Hypothalamus (tissue), 51 donors: ENCODE measurements at places on chromosomes 2 and 18.

DNA sequence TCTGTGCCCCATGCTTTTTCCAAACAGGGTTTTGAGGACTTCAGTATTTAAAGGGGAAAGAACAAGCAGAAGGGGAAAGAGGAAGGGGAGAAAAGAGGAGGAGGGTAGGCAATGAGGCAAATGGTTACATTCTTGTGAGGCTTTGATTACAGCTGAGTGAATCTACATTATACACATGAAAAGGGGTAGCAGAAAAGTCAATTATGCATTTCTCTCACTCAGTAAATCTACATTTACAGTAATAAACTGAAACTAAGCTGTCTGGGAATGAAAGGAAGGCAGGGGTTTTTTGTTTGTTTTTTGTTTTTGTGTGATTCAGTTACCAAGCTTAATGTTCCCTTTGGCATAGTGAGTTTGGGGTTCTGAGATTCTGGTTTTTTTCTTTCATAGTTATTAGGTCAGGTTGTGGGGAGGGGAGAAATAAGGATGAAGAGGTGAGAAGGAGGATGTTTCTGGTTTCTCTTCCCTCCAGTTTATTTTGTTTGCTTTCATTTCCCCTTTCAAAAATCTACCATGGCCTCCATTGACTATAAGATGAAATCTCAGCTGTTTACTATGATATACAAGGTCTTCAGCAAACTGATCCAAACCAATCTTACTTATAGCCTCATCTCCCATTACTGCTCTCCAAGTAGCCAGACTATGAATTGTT lies 18.7 kb downstream of the C18orf63 start:
- no peak for DNase-seq

DNA sequence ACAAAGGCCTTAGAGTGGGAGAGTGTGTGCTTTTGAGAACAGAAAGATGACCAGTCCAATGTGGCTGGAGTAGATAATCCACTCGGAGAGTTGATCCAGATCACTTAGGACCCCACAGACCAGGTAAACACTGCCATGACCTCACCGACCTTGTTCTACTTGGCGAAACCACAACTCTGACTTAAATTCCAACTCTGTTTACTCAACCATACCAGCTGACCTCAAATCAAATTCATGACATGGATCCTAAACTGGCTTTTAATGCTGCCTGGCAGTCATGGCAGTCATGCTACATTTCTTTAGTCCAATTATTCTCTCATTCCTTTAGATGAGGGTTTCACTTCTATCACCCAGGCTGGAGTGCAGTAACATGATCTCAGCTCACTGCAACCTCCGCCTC lies 347.1 kb upstream of the FAM98A start:
- no peak for DNase-seq

DNA sequence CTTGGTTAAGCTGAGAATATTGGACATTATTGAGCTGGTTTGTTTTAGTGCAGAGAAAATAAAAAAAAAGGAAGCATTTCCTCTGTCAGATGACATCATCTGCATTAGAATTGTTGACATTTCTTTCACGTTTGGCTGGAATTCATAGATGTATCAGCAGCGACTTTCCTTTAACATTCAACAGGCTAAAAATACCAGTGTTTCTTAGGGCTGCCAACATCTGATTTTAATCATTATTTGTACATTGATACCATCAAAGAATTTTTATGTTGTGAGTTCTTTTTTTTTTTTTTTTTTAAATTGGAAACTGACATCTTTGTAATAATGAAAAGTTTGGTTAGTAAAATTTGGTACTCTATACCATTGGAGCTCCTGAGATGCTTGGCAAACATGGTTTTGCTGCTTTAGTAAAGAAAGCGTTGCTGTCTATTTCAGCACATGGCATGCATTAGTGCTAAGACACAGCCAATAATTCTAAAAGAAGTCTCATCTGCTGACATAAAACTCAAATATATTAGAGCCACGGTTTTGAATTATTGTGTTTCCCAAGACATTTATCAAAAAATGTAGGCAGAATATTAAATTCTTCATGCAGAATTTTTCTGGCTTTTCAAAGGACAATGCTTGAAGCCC lies 33.6 kb downstream of the GTF2A1L start:
- no peak for DNase-seq

DNA sequence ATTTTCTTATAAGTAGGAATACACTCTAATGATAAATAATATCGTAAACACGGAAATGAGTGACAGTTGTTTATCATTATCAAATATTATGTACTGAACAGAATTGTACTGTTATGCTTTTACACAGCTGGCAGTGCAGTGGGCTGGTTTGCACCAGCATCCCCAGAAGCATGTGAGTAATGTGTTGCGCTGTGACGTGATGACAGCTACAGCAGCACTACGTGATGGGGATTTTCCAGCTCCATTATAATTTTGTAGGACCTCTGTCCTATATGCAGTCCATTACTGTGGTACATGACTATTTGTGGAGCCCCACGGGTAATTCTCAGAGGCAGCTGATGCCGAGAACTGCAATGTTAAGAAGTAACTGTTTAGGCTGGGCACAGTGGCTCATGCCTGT lies 77.3 kb upstream of the ATG16L1 start:
- no peak for DNase-seq

- no peak for DNase-seq
Observed at GRCh38 chr2:140600116-140600515, 1530.7 kb downstream of the LRP1B start.

DNA sequence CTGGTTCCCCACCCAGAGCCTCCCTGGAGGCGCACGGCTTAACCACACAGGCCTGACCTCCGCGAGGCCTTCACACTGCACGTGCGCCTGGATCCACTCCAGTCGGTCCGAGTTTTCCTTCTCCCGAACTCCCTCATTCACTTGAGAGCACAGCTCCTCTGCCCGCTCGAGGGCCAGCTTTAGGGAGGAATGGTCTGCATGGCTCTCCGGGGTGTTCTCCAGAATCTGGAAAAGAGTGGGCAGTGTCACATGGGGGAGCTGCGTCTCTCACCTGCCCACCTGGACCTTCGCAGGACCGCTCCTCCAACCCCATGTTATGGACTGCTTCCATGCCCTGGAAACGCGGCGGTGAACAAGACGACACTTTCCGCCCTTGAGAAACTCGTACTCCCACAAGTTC lies 35.9 kb downstream of the FAM228A start:
- DNase-seq, result no peak

DNA sequence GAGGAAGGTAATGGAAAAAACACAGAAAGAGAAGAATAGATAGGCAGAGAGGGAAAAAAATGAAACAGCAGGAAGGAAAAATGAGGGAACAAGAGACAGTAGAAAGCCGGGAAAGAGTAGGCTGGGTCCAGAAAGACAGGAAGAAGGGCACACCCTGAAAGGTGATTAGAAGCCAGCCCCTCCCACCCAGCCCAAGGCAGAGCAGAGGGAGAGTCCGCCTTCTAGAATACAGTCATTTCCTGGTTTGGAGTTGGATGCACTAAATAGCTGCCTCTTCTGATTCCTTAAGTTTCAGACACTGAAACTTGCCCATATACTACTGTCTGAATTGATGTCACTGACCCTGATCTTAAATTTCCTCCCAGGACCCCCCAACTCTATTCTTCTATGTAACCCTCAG lies 17.9 kb upstream of the DSG3 start:
- no peak for DNase-seq

DNA sequence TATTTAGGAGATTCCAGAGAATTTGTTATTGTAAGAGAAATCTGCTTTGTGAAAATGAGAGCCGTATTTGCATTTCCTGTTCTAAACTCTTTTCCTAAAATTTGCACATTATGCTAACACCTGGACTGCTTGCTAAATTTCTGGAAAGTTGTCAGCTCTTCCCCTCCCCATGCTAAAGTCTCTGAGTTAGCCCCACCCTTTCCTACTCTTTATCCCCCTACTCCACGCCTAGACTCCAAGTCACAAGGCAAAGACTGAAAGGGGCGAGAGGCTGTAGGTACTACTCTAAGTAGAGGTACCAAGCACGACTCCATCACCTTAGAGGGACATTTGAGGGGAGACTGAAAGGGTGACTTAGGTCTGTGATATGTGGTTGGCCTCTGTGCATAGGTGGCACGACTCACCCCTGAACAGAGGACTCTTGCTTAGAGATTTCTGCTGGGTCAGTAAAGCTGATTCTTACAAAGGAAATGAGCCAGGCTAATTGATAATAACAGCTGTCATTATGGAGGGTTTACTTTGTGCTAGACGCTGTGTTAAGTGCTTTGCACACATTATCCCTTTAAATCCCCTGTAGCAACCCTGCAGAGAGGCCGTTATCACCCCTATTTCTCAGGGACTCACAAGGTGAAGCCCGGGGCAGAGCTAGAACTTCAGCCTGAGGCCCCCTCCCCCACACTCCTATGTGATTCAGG lies 373.5 kb downstream of the EN1 start:
- DNase-seq, result no peak

GRCh38 chr18:38789141-38789540 lies 1223.5 kb upstream of the CELF4 start:
- no peak for DNase-seq

- DNase-seq, result no peak
Observed at GRCh38 chr18:69947361-69948133, at the start of gene CD226. Gene CD226, minus strand, starts transcription at chr18:69947873. Its CDS starts 467 bp downstream, at chr18:69947406.

- no peak for DNase-seq
Observed at GRCh38 chr2:40457366-40457765, 5.5 kb upstream of the SLC8A1 start.

DNA sequence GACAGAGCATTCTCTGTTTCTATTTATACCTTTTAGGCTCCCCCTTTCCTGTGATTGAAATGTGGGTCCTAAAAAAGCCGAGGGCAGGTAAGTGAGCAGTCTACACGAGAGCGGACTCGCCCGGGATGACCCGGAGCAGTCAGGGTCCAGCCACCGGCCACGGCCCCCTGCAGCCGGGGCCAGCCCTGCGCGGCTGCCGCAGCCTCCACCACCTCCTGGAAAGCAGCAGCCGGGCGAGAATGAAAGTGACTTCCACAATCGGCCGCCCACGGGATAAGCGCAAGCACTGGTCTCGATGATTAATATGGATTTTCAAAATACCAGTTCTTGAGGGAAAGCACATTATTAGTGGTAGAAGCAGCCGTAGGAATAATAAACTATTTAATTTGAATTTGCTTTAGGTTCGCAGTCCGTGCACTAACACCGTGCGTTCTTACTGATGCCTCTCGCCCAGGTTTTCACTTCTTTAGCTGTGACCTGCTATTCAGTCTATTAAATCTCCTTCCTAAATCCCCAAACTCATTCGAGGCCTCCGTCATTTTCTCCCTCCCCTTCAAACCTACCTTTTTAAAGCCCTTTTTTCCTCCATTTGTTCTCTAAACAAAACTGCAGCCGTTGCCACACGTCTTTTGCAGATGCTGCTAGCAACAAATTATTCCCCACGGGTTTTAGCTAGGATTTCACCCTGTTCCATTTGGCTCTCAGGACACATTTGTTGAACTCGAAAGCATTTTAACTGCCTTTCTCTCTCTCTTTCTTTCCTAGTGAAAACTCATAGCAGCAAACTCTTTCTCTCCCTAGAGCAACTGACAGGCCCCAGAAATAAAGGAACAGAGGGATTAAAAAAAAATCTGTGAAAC lies 1015.1 kb upstream of the PIK3C3 start:
- DNase-seq, result no peak

DNA sequence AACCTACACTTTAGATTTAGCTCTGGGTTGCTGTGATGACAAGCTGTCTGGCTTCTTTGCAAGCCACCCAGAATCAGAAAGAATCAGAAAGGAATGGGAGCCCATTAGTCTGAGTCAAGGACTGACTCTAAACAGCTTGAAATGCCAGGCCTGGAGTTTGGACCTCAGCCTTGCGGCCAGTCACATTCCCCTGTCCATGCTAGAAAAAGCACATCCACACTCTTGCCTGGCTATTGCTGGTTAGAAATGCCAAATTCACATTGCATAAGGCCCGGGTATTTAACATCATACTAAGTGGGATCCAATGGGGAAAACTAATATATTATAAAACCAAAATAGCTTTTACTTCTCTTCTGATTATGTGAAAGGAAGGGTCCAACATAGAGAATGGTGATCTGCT lies 756.8 kb upstream of the KLHL29 start:
- no peak for DNase-seq

GRCh38 chr2:161388146-161388779 lies 27.8 kb upstream of the TBR1 start:
- no peak for DNase-seq

- DNase-seq, result peak; percentile 61
Observed at GRCh38 chr2:188293601-188294351, 2.1 kb downstream of the GULP1 start.

DNA sequence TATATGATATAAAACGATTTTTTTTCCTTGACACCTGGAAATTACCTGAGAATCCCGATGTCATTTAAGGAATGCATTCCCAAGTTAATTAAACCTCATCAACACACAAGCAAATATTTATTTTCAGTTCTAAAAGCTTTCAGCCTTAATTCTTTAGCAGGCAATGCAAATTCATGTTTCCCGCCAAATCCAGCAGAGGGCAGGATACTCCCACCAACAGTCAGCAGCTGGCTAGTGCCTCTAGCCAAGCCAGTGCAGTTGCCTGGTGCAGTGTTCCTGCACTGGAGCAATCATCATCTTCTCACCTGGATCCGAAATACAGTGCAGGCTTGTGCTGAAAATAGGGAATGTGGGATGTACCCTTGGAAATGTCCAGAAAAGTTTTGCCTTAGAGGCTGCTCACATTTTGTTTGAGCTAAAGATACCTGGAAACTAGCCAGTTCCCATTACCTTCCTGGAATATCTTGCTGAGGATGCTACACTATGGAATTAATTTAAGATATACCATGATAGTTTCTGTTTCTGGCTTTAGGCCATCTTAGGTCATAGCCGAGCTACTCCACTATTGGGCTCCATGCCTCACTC lies 48.4 kb upstream of the CYTIP start:
- DNase-seq, result peak; percentile 54

GRCh38 chr18:74110976-74111375 lies 36.7 kb downstream of the FBXO15 start:
- no peak for DNase-seq

- no peak for DNase-seq
Observed at GRCh38 chr2:38654528-38655381, 11.2 kb upstream of the GALM start.

- no peak for DNase-seq
Observed at GRCh38 chr18:39724652-39725051, 2159.1 kb upstream of the CELF4 start.

GRCh38 chr2:72137498-72138010 lies 10.1 kb downstream of the CYP26B1 start:
- peak; percentile 65 for DNase-seq

DNA sequence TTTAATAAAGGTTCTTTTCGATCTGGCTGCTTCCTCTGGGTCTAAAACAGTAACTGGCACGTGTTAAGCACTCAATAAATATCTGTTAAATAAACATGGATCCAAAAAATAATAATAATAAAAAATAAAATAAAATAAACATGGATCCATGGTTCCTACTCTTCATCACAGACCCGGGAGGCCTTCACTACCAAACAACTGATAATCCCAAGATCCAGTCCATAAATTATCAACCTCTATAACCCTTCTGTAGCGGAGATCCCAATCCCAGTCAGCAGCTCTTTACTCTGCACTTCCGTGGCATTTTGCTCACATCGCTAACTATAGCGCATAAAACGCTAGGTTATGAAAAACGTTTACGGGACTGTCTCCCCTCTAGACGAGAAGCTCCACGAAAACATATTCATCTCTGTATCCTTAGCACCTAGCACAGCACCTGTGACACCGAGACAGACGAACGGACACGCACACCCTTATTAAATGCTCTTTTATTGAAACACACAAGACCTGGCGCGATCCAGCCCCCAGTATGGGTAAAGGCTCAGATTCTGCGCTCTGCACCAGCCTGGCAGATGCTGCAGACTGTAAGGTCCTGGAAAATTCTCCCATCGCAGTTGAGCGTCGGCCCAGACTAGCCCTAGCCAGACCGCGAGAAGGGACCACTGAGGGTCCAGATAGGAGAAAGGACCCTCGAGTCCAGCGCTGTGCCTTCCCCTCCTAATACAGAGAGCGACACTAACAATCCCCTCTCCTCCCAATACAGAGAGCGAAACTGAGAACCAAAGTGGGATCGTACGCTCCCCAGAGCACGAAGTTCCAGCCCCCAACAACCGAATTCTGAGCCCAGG lies 770 bp downstream of the NBAS start:
- no peak for DNase-seq
